ENCODE measurements at places on chromosomes 3 and 15. TPM values are rescaled to one million over a fixed set of nuclear protein-coding genes. Genes with fewer than 3 reads are reported as not detected.

GRCh38 chr3:171994646-171995428 lies 44.5 kb upstream of the FNDC3B start:
- no peak for DNase-seq

DNA sequence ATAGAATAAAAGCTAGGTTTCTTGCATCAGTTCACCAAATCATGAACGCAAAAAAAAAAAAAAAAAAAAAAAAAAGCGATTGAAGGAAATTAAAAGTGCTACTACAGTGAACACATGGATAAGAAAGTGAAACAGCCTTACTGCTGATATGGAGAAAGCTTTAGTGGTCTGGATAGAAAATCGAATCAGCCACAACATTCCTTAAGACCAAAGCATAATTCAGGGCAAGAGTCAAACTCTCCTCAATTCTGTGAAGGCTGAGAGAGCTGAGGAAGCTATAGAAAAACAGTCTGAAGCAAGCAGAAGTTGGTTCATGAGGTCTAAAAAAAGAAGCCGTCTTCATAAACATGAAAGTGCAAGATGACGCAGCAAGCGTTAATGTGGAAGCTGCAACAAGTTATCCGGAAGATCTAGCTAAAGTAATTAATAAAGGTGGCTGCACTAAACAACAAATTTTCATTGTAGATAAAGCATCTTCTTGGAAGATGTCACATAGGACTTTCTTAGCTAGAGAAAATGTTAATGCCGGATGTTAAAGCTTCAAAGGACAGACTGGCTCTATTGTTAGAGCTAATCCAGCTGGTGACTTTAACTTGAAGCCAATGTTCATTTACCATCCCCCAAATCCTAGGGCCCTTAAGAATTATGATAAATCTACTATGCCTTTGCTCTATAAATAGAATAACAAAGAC lies 19.2 kb downstream of the P3H2 start:
- DNase-seq, result no peak

DNA sequence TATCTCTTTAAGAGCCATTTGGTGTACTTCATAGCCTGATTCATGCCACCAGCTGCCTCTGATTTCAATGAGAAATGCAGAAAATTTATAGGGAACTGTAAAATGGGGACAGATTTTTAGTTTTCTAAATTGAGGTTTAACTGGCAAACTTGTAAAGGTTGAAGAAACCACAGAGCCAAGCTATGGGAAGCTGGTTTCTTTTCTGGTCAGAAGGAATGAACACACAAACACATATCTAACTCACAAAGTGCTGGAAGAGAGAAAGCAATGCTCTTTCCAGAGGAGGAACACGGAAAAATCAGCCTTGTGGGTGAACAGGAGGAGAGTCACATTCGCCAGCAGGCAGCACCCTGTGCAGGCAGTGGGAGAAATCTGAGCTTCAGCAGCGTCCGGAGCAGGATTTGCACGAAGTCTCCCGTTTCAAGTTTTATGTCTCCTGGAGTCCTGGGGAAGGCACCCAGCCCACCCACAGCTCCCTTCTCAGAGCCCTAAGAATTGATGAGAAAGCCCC lies 481 bp downstream of the MASP1 start:
- DNase-seq, result no peak

DNA sequence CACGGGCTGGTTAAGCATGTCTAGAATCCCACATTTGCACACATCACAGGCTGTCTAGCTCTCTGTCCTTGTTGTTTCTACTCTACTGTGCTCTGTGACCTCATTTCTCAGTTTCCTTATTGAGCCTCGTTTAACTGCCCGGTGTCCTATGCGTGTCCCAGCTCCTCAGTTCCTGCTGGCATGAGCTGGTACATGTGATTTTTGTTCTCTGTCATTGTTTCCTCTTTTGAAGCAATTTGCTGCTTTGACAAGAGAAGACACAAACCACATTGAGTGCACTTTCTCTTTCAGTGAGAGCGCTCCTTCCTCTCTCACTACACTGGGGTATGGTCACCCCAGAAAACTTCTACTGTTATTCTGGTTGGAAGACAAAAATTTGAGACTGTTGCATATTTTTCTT lies 563.5 kb downstream of the PDCD6IP start:
- DNase-seq, result no peak

DNA sequence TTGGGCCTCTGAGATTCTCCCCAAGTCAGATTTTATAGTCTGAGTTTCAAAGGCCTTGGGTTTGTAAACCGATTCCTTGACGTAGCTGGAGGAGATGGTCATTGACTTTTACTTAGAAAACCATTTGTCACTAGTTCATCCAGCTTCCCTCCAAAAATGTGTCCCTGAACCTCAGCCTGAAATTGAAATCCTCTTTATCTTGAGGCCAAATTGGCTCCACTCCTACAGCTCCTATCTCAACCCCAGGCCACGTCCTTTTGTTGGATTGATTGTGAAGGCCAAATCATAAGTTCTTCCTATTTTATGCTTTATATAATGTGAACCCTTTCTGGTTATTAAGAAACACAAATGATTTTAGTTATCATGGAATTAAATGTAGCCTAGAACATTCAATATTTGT lies 193.9 kb upstream of the SUCLG2 start:
- DNase-seq, result no peak

GRCh38 chr15:95556225-95556624 lies 774.3 kb upstream of the NR2F2 start:
- no peak for DNase-seq

- peak; percentile 93 for DNase-seq
Measured at GRCh38 chr3:109685084-109686079, 348.0 kb upstream of the DPPA4 start.

DNA sequence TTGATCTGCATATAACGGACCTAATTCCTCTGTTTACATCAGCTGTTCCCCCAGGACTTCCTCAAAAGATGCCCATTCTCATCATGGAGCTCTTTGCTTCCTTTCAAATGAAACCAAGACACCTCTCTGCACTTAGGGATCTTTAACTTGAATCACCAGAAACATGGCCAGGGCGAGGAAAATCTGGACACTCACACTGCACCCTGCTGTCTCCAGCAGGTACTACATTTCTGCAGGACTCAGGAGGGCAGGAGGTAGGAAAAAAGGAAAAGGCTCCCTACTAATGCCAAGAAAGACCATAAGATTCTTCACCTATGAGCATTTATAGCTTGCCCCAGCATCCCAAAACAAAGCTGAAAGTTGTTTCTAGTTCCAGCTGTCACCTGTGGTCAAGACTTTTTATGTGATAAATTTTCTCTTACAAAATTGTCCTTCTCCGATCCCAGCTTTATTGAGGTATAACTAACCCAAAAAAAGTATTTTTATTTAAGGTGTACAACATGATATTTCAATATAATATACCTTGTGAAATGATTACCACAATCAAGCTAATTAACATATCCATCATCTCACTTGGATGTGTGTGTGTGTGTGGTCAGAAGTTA lies 87.3 kb upstream of the C15orf61 start:
- DNase-seq, result peak; percentile 27

DNA sequence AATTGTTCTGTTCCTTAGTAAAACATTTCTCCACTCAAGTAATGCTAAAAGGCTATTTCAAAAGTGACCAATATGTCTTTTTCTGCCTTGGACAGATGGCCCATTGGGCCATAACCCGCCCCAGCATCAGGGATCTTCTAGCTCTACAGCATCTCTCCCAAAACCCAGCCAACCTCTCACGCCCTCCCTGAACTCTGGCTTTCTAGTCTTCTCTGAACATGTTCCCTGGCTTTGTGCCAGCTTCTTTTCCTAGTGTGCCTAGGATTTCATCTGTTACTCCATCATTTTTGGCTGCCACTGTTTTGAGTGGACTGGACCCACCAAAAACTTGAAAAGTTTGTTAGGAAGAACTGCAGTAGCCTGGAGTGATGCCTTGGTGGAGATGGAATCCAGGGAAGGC lies 30.7 kb downstream of the TRPM1 start:
- DNase-seq, result no peak

DNA sequence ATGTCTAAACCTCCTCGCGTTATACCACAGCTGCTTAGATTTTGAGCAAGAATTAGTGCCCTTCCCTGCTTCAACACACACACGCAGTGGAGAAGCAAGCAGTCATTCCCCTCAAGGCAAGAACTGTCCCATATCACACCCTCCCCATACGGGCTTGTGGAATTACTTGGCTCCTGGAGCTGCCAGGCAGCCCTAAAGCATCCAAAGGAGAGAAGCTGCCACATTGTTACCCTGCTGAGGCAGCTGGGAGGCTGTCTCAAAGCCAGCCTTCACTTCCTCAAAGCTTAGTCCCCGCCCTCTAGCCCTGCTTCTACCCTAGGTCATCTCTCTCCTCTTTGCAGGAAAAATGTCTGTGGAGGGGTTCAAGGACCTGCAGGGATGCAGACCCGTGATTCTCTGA lies 153.4 kb downstream of the RORA start:
- DNase-seq, result no peak

DNA sequence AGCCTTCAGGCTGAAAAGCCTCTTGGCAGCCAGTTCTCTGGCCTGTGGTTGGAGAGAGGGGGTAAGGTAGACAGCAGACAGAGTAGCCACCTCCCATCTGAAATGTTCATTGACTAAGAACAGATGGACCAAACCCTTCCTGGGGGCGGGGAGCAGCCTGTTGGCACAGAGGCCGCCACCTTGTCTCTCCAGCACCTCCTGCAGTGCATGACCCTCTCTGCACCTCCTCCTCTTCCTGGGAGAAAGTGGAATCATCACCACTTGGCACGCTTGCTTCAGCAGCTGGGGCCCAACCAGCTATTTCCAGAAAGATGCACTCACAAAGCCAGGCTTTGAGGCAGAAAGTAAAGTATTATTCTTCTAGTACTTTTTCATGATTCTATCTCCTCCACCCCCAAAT lies 313.4 kb upstream of the CHRM5 start:
- DNase-seq, result no peak

DNA sequence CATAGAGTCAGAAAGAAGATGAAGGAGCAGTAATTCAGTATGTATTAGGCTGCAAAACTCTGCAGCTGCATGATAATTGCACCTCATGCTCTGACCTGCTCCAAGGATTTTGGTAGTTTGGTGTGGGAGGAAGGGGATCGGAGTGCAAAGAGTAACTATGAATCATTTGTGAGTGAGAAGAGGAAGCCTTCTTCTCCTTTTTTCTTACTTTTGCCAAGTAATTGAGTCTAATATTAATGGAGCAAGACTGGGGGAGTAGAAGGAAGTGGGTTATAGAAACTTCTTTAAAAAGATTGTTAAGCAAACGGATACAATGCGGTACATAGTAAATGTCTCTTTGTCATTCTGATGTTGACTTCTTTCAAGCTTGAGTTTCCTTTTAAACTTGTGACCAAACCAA lies 276.5 kb downstream of the EDEM1 start:
- no peak for DNase-seq

- no peak for DNase-seq
Measured at GRCh38 chr15:65147902-65148301, 14.3 kb upstream of the PDCD7 start.

DNA sequence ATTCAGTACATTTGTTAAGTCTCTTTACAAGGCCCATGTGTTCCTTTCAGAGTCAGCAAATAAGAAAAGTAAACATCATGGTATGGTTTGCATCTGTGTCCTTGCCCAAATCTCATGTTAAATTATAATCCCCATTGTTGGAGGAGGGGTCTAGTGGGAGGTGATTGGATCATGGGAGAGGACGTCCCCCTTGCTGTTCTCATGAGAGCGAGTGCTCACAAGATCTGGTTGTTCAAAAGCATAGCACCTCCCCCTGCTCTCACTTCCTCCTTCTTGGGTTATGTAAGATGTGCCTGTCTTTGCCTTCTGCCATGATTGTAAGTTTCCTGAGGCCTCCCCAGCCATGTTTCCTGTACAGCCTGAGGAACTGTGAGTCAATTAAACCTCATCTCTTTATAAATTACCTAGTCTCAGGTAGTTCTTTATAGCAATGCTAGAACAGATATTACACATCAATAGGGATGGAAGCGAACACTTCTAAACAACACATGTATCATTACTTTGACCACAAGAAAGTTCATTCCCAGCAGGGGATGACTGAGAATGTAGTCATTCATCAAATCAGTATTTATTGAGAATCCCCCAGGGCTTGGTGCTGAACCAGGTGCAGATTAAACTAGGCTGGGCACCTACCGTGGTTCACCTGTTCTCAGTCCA lies 4.1 kb downstream of the EFCAB12 start:
- no peak for DNase-seq

GRCh38 chr3:127849368-127849767 lies 27.1 kb upstream of the MGLL start:
- no peak for DNase-seq

The FSIP1 gene
- 0.42 TPM for total RNA-seq

The CHRM5 gene
- total RNA-seq, result not detected

The KCNAB1 gene
- total RNA-seq, result not detected

The FYCO1 gene
- total RNA-seq, result 15.8 TPM
